ENCODE measurements at places on chromosomes 12 and 14. TPM values are rescaled to one million over a fixed set of nuclear protein-coding genes. Genes with fewer than 3 reads are reported as not detected.

DNA sequence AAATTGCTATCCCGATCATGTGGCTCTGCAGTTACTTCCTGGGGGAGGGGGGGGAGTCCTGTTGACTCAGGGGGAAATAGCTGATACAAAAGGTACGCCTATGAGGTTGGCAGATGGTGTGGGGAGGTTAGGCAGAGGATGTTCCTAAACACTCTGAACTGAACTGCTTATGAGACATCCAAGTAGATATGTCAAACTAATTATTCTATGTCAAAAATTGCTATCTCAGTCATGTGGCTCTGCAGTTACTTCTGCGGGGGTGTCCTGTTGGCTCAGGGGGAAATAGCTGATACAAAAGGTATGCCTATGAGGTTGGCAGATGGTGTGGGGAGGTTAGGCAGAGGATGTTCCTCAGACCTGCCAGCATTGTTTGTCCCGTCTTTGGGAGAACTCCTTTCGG lies 5.1 kb upstream of the VCPKMT start:
- no peak for DNase-seq

The JPH4 gene
- 1.2 TPM for total RNA-seq

GRCh38 chr12:85424581-85425348 lies 144.7 kb downstream of the ALX1 start:
- DNase-seq, result peak; percentile 1

DNA sequence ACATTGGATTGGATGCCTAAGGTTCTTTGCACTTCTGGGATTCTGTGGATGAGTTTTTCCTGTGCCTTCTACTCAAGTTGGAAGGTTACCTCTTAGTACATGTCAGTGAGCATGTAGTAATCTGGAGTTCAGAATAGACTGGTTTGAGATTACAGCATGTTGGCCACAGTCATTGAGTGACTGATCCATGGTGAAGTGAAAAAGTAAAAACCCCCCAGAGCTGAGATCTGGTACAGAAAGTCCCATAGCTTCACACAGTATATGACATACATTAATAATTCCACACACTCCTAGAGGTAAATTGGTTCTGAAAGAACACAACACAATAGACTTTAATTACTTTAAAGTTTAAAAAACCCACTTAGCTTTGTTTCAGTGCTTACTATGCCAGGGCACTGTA lies 11.9 kb upstream of the CCND2 start:
- no peak for DNase-seq

DNA sequence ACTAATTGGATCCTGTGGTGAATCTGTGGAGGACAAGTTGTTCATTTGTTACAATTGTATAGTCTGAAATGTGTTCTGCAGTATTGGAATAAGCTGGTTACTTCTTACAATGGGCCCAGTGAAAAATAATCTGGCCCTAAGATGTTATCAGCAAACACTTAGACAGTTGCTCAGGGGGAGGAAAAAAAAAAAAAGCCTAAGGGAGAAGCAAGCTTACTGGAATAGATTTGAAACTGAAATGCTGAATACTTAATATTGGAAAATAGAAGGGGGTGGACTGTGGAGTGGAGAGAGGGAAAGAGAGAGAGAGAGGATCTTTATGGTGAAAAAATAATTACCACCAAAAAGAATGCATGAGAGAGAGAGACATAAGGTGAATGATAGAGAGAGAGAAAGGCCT lies 4.0 kb downstream of the FOXG1 start:
- DNase-seq, result no peak
